ENCODE measurements at places on chromosomes 5 and 9.

- DNase-seq, result peak; percentile 96
Observed at GRCh38 chr5:54719384-54720283, 202.1 kb downstream of the SNX18 start.

DNA sequence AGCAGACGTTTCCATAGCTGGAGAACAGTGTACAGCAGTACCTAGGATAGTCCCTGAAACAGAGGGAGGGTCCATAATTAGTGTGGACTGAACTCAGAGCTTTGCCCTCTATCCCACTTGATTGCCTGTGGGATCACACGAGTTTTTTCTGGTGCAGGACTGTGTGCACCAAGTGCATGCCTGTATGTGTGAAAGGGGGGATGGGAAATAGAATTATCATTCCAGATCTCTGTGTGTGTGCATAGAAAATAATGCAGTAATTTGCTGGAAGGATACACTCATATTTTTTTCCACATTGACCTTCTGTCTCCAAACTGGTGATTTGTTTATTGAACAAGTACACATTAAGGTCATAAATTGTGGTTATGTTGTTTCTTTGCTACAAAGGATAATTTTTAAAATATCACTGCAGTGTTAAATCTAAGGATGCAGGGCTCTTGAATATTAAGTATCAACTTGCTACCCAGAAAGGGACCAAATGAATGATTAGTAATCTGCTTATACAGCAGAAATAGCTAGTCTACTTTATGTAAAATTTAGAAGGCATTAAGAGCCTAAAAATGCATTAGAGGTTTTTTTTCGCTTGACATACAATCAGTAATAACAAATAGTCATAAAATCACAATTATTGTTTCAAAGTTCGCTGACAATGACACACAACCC lies 292.9 kb downstream of the CDH18 start:
- DNase-seq, result no peak

DNA sequence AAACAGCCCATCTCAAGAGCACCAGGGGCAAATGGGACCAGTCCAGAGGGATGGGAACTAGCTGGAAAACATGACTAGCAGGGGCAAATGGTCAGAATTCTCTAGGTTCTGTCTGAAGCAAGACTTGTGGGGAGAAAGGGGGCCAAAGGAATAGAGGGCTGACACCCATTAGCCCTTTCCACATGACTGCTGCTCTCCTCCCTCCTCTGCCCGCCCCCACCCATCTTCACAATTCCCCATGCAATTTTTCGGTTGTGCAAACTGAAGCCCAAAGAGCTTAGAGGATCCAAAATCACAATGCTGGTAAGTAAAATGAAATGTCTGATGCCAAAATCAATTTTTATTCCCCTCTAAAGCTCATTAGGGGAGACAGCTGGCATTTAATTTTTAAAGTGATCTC lies 207.1 kb downstream of the DCP2 start:
- DNase-seq, result no peak

GRCh38 chr5:123429221-123429954 lies 6.2 kb upstream of the CEP120 start:
- DNase-seq, result no peak

Measured in mesendoderm (in vitro differentiated cells).